ENCODE measurements at places on chromosomes 2 and 18.

- DNase-seq: no peak
Observed at GRCh38 chr2:217192366-217192765, 332.5 kb upstream of the TNP1 start.

GRCh38 chr18:13382954-13383827, 164.6 kb downstream of the LDLRAD4 start:
- peak; percentile 67 for DNase-seq

DNA sequence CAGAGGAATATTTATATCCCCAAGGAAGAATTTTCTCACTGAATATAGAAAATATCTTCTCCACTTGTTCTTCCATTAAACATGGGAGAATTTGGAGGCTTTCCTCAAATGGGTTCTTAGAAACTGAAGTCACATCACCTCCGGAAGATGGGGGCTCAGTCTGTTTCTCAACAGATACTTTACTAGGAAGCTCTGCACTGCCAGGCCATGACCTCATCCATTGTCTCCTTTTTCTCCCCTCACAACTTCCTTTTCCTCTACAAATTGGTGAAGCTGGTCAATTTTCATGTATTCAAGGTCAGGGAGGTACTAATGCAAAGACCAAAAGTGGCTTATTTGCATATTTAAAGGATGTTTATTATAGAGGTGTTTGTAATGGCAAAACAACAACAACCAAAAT, 173.1 kb downstream of the RNF152 start:
- DNase-seq: no peak

DNA sequence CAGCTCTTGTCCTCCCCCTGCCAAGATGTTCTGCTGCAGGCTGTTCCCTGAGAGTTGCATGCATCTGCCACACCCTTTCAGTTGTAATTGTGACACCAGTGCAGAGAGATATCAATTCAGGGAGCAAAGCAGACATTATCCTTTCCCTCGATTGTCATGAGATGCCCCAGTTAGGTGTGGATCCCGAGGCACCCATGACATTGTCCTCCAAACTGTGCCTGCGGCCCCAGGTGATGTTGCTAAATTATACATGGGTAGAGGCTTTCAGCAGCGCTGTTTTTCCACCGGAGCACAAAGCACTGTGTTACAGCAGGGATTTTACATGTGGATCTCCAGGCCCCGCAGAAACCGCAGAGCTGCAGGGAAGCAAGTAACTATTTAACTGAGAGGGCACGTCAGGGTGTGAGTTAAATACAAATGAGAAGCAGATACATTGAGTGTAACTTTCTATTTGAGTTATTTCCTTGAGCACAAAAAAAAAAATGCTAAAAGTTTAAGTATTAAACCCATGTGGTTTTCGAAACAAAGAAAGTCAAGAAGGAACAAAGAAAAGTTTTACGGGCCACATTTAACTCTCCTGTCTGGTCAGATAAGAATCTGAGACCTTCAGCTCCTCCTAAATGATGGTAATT, 90.3 kb upstream of the BCL2L11 start:
- DNase-seq: no peak

DNA sequence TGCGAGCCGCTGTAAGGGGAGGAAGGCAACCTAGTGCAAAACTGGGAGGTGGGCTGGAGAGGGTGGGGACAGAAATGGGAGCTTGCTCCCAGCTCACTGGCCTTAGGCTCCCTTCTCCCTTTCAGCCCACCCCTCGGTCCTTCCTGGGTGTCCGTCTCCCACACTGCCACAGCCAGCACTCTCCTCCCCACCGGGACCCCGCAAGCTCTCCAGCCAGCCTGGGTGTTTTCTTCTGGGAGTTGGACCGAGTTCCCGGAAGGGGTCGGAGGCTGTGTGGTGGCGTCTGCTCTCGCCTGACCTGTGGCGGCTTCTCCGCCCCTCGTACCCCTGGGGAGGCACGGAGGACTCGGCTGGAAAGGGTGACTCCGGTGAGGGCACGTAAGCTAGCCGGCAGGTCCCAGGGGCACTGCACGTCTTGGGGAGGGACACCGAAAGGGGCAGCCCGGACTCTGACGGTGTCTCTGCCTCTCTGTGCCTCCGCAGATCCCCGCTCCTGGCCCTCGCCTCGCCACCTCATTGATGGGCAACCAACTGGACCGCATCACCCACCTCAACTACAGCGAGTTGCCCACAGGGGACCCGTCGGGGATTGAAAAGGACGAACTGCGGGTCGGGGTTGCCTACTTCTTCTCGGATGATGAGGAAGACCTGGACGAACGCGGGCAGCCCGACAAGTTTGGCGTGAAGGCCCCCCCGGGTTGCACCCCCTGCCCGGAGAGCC, 1.1 kb downstream of the LRATD1 start:
- DNase-seq: no peak

DNA sequence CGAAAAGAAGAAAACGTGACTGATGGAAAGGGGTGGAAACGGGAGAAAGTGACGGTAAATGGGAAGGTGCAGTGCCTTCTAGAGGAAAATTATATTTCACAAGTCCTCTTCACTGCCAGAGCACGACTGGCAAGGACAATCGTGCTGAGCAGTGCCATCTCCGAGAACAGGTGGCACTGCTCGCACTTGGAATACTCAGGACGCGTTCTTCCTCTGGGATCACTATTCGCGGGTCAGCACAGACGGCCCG, 364 bp downstream of the STAT1 start:
- no peak for DNase-seq

- DNase-seq: peak; percentile 64
Observed at GRCh38 chr2:172097557-172098131, 5.1 kb downstream of the DLX2 start.

GRCh38 chr2:2275451-2275850, 55.6 kb downstream of the MYT1L start:
- no peak for DNase-seq

GRCh38 chr2:59734743-59735142, 818.7 kb downstream of the BCL11A start:
- DNase-seq: no peak

GRCh38 chr2:59726228-59727120, 827.0 kb downstream of the BCL11A start:
- DNase-seq: no peak

DNA sequence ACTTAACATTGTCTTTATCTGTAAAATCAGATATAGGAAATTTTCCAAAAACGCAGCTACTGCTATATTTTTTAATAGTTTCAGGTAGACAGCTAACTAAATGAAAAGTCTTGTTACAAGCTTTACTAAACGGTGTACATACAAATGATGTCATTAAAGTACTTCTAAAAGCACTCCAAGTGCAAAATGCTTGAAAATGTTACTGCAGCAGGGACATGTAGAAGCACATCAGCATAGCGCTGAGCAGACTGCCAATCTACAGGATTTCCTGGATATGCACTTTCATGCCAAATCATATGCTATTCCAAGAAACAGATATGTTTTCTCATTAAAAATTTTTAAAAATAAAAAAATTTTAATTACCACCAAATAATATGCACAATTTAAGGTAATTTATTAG, 61.7 kb downstream of the SMAD2 start:
- DNase-seq: no peak

GRCh38 chr18:51897884-51898283, 442.1 kb upstream of the DCC start:
- no peak for DNase-seq

DNA sequence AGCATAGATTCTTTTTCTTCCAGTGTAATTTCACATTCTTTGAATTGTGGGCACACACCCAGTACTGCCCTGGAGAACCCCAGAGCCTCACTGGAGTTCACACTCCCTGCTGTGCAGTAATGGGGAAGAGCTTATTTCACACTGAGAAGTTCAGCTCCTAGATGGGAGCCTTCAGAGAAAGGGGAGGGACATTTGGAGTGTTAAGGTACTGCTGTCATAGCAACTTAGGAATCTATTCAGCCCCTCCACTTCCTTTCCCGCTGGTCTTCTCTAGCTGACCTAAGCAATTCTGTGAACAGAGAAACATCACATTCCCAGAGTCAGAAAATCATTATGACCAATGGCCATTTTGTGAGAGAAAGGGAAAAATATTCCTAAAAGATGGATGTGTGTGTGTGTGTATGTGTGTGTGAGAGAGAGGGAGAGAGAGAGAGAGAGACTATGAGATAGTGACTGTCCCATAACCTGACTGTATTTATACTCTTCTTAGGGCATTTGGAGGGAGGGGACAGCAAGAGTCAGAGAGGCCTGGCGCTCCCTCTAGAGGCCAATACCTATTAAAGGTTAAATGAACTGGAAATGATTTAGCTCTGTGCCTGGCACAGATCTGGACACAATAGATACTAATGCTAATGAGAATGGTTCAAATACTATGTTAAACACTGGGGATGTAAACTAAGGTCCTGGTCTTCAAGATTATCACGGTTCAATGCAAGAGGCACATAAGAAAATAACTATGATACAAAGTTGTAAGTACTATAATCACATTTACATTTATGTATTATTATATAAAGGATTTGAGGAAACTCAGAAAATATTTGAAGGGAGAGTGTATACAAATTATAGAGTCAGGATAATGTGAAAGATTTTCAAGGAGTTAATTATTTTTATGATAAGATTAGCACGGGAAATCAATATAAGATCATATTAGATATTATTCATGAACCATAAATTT, 41.5 kb upstream of the RPE start:
- DNase-seq: peak; percentile 71

DNA sequence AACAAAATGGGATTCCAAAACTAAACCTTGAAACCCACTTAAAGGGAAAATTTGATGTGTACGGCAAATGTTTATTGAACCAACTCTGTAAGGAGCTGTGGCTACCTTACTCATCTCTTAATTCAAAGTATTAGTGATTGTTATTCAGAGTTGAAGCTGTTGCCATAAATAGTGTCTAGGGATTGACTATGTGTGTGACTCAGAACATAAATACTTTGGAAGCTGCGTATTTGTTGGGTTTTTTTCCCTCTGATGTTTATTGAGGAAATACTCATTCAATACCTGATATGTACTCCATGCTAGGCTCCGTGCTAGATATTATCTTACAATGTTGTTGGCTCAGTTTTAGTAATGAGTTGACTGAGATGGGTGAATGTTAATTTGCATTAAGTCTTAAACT, 90.4 kb downstream of the PTRHD1 start:
- no peak for DNase-seq

DNA sequence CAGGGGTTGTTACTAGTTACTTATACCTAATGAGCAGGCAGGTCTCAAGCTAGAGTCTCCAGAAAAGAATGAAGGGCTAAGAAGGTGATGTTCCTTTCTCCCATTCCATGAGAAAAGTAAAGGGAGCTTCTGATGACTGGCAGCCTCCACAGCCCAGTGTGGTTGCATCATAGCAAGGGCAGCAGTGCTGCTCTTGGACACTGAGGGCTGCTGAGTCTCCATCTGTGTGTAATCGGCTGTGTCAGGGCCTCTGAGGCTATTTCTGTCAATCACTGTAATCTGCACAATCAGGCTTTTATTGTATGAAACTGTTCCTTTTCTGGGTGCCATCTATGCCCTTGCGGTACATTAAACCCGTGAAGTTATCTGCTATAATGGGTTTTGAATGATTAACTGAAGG, 164.1 kb upstream of the FBXO11 start:
- DNase-seq: no peak

DNA sequence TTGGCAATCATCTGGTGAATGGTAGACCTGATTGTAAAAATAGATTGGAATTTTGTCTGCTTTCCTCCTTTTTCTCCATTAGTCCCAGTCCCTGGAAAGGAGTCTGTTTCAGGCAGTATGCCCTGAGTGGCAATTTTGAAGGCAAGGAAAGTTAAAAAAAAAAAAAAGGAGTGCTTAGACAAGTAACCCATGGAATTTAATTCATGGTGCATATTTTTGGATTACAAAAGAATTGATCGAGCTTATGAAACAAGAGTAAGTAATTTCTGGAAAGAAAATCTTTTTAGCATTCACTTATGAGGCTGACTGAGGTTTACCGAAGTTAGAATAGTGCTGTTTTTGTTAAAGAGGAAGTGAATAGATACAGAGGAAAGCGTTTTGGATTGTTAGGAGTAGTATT, 29.4 kb upstream of the TMEM178A start:
- DNase-seq: no peak

DNA sequence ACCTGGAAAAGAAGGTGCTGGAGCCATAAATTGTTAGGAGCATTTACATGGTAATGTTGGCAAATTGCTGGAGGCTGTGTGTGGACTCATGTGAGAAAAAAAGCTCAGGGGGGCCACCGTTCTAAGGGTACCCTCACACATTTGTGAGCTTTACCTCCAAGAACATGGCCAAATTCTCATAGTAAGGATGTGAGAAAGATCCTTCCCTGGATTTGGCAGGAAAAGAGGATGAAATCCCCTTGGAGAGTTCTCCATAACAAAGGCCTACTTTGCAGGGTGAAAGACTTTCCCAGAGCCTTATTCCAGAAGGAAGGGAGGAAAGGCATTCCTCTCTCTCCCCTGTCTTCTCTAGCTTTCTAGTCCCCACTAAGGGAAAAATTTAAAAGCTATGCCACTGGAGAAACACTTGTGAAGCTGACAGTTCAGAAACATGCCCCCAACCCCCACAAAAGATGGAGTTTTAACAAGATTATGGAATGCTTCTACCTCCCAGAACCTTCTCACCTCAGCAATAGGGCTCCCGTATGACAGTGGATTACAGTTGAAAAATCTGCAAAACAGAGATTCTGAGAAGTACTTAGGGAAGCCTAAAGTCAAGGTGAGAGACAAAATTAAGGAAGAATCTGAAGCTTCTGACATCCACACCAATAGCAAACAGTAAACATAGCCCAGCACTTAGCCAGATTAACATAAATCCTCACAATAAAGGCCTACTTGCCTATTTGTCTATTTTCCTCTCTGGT, 20.2 kb upstream of the ERMN start:
- DNase-seq: no peak

GRCh38 chr2:216352653-216353270, 19.5 kb downstream of the MARCHF4 start:
- DNase-seq: no peak

DNA sequence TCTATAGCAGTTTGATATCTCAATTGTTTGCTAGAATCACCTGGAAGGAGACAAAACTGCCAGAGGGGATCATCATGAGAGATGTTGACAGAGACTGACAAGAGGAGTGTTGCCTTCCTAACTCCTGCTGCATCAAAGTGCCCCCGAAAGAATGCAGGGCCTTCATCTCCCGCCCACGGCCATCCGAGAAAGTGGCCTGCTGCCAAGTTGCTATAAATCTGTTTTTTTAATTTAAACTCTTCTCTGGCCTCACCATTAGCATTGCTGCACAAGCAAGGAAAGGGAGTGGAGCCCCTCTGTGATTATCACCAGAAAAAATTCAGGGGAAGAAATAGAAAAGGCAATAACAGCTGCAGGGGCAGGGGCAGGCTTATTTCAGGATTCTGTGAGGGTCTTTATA, 238.1 kb upstream of the EPHA4 start:
- DNase-seq: no peak
